ENCODE measurements at places on chromosomes 4 and X.

DNA sequence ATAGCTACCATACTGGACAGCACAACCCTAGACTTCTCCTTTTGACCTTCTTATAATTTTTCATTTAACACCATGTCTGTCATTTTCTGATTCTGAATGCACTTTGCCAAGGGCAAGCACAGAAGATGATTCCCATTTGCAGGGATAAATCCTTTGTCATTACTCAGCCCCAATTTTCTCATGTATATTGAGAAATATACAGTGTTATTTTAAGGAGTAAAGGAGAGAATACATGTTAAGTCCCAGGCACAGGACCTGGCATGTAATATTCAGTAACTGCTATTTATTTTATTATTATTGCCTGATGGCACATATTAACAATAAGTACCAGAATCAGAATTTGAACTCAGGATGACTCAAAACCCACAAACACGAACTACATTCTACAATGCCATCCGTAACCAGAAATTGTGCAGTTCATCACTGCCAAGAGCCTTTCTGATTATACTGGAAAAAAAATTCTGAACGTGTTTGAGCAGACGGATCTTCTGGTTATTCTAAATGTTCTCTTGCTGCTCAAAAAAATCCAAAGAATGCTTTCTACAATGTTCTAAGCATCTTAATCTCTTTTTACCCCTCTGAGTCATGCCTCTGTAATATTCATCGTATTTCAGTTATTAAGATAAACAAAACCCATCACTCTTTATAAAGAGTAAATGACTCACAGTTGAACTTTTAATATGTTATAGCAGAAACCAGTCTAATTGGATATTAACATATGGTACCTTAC, 170.0 kb downstream of the MID1 start:
- DNase-seq: no peak

GRCh38 chr4:77154065-77154464, 2.9 kb upstream of the CCNG2 start:
- DNase-seq: no peak

GRCh38 chr4:127965803-127966175, 583 bp downstream of the ABHD18 start:
- DNase-seq: peak; percentile 73

GRCh38 chr4:7778510-7779431, 160.9 kb downstream of the AFAP1 start:
- no peak for DNase-seq

DNA sequence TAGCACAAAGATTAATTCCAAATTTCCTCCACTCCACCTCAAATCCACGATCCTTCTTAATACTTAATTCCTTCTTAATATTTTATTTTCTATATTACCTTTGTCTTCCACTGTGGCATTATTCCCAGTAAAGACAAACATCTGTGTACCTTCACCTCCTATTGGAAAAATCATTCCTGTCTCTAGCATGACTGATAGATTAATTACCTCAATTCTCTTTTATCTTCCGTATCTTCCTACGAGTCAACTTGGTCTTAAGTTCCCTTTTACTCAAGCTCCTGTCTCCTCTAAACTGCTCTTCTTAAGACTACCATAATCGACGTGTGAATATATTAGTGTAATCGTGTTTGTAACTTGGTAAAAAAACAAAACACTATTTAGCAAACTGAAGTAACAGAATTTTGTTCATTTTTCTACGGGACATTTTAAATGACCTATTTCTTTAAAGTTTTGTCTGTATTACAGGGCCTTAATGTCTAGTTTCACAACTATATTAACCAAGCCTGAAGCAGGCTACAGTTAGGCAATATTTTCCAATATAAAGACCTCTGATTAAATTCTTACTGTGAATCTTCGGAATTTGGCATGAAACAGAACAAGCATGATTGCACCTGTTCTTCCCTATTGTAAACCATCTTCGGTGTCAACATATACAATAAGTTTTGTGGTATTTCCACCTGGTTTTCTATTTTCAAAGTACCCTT, 1.1 kb upstream of the USP38 start:
- no peak for DNase-seq

DNA sequence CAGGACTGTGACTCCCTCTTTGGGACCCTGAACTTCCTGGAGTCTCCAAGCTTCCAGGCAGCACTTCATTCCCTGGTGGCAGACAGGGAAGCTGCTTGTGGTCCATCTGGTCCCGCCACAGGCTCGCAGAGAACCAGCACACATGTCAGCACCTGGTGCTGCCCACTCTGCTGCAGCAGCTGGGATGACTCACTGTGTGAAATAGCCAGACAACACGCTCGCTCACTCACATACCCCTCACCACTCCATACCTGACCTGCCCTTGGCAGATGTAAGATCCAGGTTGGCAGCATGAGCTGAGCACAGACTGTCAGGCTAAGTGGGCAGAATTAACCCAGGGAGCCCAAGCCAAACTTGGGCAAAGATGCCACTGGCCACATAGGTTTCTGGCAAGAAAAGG, 613.5 kb downstream of the PCDH18 start:
- no peak for DNase-seq

DNA sequence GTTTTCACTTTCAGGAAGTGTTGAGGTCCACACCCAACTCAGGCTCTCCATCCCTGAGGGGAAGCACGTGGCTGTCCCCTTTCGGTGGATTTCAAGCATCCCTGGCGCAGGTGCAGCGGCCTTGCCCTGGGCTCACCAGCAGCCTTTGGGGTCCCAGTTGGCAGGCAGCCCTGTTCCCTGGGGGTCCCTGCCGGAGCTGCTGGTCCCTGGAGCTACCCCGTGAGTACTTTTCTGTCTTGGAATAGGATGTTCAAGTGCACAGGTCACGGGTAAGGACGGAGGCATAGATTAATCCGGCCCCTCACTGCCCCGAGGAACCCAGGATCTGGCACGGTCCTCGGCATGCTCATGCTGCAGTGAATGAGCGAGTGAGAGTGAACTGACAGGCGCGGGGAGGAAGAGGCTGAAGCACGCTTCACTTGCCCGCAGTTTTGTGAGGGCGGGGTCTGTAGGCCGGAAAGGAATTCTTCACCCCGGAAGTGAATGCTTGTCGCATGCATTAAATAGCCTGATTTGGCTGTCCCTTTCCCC, 117.2 kb upstream of the FAT1 start:
- DNase-seq: no peak

DNA sequence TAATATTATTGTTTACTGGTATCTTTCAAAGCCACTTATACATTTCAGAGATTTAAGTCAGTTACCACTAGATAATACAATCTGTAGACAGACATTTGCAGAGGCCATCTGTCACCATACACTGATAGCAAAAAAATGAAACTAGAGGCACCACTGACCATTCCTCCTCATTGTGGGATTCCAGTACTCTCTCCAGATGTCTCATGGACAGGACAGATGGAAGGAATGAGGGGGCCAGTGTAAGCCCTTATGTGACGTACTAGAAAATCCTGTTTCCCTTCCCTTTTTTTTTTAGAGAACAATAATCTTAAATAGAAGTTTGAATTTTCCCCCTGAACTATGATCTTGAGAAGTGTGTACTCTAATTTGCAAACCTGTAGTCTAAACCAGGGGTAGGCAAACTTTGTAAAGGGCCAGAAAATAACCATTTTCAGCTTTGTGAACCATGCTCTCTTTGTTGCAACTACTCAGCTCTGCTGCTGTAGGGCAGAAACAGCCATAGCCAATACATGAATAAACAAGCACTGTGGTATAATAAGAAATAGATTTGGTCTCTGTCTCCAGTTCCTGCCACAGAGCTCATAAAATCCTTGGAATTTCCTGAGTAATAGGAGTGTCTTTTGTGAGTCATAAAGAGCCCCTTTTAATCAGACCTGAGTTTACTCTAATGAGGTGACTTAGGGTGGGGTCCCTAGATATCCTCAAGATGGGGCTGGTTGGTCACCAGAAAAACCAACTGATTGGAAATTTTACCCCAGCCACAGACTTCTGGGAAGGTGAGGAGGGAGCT, 90.4 kb downstream of the MOSPD2 start:
- DNase-seq: no peak

GRCh38 chrX:153868576-153869472, 17.1 kb downstream of the L1CAM start:
- no peak for DNase-seq

- DNase-seq: no peak
Observed at GRCh38 chr4:130738233-130738632, 1642.3 kb downstream of the C4orf33 start.

GRCh38 chr4:88879991-88880390, 177.0 kb downstream of the FAM13A start:
- no peak for DNase-seq

DNA sequence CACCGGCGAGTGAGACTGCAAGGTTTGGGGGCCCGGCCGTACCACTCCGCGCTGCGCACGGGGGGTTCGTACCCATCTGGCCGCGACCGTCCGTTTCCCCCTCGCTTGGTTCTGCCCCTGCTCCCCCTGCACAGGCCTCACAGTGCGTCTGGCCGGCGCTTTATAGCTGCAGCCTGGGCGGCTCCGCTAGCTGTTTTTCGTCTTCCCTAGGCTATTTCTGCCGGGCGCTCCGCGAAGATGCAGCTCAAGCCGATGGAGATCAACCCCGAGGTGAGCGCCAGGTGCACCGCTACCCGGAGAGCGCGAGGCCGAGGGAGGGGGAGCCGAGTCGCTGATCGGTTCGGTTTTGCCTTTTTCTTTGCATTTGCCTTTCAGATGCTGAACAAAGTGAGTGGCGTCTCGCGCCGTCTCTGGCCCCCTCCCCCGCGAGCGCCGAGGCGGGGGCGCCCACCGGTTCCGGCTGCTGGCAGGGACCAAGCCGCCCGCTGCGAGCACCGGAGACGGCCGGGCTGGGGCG, at the start of gene UCHL1:
Gene UCHL1 (plus strand): TSS at position 189 of the 517 bp plus-strand sequence. CDS start 49 bp downstream, at position 238.
- DNase-seq: no peak

GRCh38 chr4:145207934-145208333, 27.5 kb upstream of the OTUD4 start:
- no peak for DNase-seq

GRCh38 chrX:8037593-8038348, 110.6 kb upstream of the PNPLA4 start:
- no peak for DNase-seq

DNA sequence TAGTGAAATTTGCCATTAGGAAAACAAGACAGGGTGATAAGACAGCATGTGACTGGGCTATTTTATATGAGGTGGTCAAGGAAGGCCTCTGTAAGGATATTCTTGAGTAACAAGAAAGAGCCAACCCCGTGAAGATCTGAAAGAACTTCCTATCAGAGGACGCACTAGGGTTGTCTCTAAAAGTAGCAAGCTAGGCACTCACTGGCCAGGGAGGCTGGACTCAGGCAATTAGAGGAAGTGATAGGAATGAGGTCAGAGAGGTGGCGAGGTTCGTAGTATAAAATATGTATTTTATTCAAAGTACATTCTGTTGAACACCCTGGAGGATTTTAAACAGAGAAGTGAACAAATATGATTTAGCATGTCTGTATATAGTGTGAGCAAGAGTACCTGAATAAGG, 4.6 kb downstream of the BMPR1B start:
- DNase-seq: no peak

GRCh38 chr4:101953949-101954348, 163.4 kb downstream of the BANK1 start:
- no peak for DNase-seq

- no peak for DNase-seq
Observed at GRCh38 chrX:11611161-11611560, 54.6 kb downstream of the ARHGAP6 start.

DNA sequence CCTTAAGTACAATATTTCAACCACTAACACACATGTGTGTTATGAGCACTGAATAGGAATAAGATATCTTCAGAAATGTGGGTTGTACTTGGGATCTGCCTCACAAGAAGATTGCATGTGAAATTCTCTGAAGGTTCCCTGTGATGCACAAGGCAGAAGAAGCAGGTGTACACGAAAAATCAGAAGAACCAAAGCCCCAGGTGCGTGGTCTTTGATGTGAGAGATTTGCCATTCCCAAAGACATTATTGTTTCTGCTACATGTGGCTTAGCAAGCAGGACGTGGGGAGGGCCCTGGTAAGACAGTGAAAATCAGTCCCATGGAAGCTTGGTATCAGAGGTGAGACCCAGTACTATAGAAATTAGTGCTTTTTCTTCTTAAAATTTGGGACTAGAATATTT, 13.0 kb upstream of the SPRY1 start:
- DNase-seq: no peak

- DNase-seq: no peak
Observed at GRCh38 chr4:131288441-131288840, 1860.7 kb upstream of the PCDH10 start.

DNA sequence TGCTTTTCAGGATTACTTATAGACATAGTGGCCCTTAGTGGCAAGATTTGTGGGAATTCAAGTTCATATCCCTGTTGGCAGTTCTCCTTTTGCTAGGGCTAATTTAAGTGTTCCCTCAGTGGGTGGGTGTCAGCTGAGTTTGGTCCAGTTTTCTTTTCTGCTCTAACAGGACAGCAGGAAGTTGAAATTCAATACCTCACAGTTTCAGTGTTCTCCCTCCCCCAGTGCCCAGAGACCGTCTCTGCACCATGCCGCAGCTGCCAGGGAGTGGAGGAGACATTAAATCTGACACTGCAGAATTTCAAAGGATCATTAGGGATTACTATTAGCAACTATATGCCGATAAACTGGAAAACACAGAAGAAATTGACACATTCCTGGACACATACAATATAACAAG, 50.7 kb downstream of the UBE2NL start:
- no peak for DNase-seq

DNA sequence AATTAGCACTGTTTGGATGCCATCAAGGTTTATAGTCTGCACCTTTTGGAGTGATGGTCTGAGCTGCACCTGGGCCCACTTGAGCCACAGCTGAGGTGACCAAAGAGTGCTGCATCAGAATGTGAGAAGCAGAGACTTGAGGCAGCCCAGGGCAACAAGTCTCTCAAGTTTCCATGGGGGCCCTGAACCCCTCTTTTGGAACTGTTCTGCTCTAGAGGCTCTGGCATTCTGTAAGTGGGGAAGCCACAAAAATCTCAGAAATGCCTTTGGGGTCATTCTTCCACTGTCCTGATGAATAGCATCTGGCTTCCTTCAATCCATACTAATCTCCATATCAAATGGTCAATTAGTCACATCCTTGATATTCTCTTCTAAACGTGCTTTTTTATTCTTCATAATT, 298.4 kb upstream of the MAOA start:
- DNase-seq: no peak

DNA sequence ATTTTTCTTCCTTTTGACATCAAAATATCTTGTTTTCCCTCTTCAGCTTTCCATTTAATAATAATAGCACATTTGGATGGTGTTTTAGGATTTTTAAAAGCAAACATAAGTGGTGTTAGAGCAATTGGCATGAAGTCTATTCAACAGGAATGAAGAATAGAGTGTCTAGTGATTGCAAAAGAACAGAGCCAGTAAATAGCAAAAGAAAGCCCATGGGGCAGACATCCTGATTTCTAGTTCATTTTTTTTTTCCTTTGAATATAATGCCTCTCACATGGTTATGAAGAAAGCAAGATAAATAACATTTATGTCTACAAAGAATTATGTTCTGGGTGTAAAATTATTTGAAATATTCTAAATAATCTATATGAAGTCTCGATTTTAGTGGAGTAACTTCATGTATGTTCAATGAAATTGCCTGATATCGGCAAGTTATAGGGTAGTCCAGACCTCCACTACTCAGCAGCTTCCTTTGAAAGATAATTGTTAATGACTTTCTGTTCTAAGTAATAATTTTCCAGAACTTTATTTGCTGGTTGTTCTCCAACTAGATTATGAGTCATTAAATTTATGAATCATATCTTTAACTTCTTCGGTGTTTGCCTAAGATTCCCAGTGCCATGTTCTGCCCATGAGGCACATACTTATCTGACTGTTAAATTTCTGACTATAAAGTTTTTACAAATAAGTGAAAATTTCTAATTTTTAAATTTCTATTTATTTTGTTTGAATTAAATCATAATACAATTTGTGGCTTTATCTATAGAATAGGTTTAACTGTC, 587.9 kb downstream of the TLL1 start:
- DNase-seq: no peak

GRCh38 chr4:6467600-6467999, 4.8 kb downstream of the PPP2R2C start:
- DNase-seq: no peak
